A549 treated with ZK216348 at 1 μM for 4 hours (cell line): ENCODE measurements at places on chromosomes 13 and 19. TPM values are rescaled to one million over a fixed set of nuclear protein-coding genes. Genes with fewer than 3 reads are reported as not detected.

Gene IGFLR1
- 11.8 to 15.8 TPM (median 12.5 TPM) in 5 replicates for total RNA-seq

Gene CD177
- total RNA-seq, result 0.08 to 0.20 TPM (median 0.13 TPM) in 5 replicates

Gene TINCR
- 1.4 to 2.9 TPM (median 2.5 TPM) in 5 replicates for total RNA-seq

Gene C19orf81
- 3.9 to 12.5 TPM (median 10.5 TPM) in 5 replicates for total RNA-seq

Gene KCTD4
- total RNA-seq, result not detected in 5 replicates

Gene ALOX5AP
- total RNA-seq, result 4.7 to 9.0 TPM (median 7.1 TPM) in 5 replicates

Gene IL12RB1
- not detected in 5 replicates for total RNA-seq

Gene LAIR1
- not detected in 5 replicates for total RNA-seq
